ENCODE measurements at places on chromosomes 11 and 22.

- no peak for DNase-seq
These were observed 87.8 kb upstream of the VPREB1 start for GRCh38 chr22:22156716-22157347.

- DNase-seq = no peak
These were observed 18.2 kb upstream of the CCDC134 start for GRCh38 chr22:41782316-41782715.

DNA sequence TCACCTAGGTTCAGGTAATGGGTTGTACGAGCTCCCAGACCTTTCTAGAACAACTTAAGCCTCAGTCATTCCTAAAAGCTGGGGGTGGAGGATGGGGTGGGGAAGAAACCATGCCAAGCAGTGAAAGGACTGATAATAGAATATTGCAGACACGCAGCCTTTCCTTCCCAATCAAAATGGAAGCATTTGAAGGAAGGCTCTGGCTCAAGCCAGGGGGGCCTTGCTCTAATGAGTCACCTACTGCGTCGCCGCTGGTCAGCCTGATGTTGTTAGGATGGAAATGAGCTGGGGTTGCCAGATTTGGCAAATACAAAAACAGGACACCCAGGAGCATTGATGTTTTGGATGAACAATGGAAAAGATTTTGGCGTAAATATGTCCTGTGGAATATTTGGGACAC is 6.2 kb downstream of the SYT12 start:
- no peak for DNase-seq

DNA sequence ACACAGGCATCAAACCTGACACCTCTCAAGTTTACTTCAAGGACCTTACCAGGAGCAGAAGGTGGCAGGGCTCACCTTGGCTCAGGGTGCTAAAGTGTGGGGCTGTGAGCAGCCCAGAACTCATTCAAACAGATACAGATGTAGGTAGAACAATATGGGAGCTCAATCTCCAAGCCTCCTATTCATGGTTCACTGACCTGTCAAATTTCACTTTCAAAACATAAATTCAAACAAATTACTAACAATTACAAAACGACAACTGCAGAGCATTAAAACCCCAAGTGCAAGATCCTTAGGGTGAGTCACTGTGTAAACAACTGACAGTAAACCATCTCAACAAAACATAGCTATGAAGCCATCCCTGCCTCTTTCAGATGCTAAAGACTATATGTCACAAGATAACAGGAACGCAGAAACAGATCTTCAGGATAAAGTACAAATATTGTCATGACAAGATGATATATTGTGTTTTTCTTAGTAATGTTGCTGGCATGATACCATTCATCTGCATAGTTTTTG is 303.5 kb upstream of the ANO3 start:
- DNase-seq = no peak

GRCh38 chr11:42840860-42841259 is 470.9 kb upstream of the API5 start:
- DNase-seq = no peak

DNA sequence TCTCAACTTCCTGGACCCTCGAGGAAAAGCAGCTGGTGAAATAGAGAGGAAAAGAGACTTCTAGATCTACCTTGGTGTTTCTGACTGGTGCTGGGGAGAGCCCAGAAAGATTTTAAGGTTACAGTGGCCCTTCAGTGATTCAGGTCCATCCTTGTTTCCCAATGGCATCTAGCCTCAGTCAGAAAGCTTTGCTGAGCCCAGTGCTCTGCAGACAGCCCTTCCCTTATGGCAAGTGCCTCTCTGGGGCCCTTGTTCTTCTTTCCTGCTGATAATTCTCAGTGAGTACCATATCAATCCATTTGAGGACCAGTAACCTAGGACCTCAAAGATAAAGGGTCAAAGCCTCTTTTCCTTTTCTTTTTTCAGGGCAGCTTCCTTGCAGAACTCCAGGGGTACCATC is 25.1 kb upstream of the TMEM135 start:
- no peak for DNase-seq

GRCh38 chr11:128482512-128483191 is 104.7 kb downstream of the ETS1 start:
- DNase-seq = no peak

DNA sequence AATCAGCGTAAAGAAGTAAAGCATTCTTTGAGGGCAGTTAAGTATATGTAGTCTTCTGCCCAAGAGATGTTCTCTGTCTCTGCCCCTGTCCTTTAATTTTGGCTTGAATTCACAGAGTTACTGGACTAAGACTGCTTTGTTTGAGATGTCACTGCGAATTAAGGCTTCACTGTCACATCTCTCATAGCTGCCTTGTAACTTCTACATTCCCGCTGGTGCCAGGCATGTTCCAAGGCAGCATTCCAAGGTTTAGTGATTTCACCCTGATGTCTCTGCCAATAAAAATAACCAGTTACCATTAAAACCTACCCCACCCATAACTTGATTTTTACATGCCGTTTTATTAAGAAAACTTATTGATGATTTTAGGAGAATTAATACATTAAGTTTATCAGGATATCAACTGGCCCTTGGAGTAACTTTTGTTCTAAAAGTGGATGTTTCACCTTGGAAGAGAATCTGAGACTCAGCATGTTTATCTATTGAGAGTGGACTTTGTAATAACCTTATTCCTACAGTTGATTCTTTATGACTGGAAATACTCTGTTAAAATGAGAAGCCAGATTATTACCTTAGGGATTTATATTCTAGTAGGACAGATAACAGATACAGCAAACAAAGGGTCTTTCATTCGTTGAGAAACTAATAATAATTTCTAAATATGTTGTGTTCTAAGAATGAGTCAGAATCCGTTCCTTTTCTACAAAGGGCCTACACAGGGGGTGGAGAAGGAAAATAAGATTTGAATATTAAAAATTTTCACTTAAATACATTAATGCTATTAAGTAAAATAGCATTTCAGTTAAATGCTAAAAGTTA is 110.2 kb downstream of the UVRAG start:
- DNase-seq = no peak

- no peak for DNase-seq
These were observed 6.3 kb downstream of the EHF start for GRCh38 chr11:34627197-34627596.

- no peak for DNase-seq
These were observed 56.2 kb downstream of the NFAM1 start for GRCh38 chr22:42375982-42376381.

GRCh38 chr11:109677876-109678275 is 255.9 kb downstream of the C11orf87 start:
- DNase-seq = no peak

GRCh38 chr11:32918427-32918826 is 25.8 kb downstream of the QSER1 start:
- DNase-seq = no peak

DNA sequence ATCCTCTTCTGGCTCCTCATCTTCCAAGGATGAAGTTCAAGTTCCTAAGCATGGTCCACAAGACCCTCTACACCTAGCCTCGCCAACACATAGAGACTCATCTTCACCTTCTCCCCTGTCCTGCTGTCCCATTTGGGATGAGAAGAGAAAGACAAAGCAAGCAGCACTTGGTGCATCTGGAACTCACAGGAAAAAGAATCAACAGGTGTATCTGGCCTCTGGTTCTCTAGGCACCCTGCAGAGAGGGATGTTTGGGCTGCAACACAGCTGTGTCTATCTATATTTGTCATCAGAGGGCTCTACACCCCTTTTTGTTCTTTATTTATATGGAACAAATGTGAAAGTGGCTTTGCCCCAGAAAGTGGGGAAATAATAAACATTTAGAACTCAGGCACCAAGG is 82.1 kb upstream of the GALNT18 start:
- no peak for DNase-seq

DNA sequence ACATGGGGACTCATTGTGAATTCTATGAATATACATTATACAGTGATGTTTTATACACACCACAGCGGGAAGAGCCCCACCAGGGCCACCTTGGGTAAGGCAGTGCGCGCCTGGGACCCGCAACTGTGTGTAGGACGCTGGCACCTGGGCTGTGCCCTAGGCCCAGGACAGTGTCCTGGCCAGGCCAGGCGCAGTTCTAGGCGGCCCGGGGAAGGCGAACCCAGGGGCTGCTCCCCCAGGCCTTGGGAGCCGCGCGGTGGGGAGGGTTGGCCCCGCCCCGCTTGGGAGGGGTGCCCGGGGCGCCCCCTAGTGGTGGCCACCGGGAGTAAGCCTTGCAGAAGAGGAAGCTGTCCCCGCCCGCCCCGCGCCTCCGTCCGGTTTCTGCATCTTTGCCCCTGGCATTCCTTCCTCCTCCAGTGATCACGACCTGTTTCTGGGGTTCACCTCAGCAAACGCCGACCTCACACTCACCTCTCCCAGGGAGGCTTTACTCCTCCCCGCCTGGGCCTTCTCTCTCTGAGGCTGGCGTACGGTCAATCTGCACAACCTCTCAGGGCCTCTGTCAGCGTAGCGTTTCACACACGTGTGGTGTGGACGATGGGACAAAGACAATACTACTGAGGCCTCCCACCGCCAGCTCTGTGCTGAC is 9.5 kb upstream of the EHD1 start:
- peak; percentile 95 for DNase-seq

DNA sequence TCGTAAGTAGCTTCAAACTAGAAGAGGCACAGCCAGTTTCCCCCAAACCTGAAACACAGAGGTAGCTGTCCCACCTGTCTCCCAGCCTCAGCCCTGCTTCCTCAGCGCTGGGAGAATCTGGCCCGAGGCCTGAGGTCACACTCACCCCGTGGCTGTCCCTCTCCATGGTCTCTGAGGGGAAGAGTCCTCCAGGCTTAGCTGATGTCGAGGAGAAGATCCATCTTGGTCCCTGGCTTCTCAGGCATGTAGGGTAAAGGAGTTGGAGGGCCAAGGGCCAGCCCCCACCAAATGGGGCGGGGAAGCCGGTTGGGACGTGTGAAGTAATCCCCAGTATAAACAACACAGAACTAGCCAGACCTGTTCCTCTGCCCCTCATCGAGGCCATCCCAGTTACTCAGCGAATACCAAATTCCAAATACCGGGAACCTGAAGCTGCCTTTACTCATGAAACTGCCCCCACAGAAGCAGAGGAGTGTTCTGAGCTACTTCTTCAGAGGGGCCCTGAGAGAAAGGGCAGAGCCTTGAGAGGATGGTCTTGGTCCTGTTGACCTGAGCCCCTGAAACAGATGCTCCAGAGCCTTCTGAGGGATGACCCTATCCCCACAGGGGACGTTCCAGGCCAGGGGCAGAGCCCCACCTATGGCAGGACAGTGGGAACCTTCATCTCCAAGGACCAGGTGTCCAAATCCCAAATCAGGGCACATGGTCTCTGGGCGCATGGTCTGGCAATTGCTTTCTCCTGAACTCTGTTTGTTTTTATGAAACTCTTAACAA is at the start of gene TMPRSS13:
TSS of gene TMPRSS13 (minus strand) at position 261 of the 774 bp plus-strand sequence. CDS start at position 166, 95 bp downstream.
- DNase-seq = no peak

DNA sequence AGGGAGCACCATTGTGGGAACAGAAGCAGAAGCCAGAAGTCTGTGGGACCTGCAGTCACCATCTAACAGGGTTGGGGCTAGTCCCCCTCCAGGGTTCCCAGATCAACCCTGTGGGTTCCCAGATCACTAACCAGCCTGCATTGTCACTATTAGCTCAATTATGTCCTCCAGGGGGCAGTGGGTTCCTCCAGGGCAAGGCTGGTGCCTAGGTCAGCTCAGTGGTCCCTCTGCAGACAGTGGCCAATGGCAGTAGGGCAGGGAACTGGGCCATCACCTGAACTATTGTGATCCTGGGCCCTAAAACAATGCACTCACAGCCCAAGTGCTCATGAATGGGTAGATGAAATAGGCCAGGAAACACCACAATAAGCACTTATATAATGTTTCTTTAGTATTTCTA is 18.8 kb upstream of the PRSS23 start:
- DNase-seq = no peak
